ENCODE measurements at places on chromosomes 16 and 17.

- DNase-seq = no peak
Measured at GRCh38 chr17:79171188-79171587, 96.6 kb downstream of the ENGASE start.

DNA sequence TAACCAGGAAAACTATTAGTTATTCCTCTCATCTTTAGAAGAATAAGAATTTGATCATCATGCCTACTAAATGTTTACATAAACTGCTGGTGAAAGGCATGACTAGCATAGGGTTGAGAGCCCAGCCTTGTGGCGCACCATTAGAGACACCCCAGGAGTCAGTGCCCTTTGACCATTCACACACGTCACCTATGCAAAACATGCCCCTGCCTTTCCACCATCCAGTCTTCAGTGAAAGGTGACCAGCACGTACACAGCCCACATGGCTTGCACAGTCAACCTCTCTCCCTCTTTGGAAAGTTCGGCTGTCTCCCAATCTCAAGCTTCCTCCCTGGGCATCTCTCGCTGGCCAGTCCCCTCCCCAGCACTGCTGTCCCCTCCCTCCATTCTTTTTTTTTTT, 150.3 kb downstream of the ENGASE start:
- no peak for DNase-seq

DNA sequence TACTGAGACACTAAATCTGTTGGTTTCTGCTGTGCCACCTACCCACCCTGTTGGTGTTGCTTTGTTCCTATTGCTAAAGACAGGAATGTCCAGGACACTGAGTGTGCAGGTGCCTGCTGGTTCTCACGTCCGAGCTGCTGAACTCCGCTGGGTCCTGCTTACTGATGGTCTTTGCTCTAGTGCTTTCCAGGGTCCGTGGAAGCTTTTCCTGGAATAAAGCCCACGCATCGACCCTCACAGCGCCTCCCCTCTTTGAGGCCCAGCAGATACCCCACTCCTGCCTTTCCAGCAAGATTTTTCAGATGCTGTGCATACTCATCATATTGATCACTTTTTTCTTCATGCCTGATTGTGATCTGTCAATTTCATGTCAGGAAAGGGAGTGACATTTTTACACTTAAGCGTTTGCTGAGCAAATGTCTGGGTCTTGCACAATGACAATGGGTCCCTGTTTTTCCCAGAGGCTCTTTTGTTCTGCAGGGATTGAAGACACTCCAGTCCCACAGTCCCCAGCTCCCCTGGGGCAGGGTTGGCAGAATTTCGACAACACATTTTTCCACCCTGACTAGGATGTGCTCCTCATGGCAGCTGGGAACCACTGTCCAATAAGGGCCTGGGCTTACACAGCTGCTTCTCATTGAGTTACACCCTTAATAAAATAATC, 14.6 kb downstream of the STH start:
- DNase-seq = no peak

GRCh38 chr16:46884513-46885293, 541 bp downstream of the GPT2 start:
- DNase-seq = peak; percentile 28

DNA sequence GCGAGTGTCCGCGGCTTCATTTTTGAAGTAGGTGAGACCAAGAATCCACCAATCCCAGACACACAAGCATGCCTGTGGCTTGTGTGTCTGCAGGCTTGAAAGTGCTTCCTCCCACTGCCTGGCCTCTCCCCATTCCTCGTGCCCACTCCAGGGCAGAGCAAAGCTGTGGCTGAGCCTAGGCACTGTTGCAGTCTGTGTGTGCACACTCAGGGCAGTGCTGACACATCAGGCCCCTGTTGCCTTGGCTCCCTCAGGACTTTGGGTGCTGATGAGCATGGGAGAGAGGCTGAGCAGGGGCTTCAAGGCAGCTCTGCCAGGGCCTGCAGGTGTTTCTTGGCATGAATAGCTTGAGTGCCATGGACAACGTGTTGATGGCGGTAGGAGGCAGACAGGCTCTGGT, 776.7 kb downstream of the CDH11 start:
- DNase-seq = no peak

DNA sequence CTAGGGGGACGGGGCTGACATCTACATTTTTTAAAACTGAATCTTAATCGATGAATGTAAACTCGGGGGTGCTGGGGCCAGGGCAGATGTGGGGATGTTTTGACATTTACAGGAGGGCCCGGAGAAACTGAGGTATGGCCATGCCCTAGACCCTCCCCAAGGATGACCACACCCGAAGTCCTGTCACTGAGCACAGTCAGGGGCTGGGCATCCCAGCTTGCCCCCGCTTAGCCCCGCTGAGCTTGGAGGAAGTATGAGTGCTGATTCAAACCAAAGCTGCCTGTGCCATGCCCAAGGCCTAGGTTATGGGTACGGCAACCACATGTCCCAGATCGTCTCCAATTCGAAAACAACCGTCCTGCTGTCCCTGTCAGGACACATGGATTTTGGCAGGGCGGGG, 21.4 kb downstream of the ADAM11 start:
- DNase-seq = no peak

DNA sequence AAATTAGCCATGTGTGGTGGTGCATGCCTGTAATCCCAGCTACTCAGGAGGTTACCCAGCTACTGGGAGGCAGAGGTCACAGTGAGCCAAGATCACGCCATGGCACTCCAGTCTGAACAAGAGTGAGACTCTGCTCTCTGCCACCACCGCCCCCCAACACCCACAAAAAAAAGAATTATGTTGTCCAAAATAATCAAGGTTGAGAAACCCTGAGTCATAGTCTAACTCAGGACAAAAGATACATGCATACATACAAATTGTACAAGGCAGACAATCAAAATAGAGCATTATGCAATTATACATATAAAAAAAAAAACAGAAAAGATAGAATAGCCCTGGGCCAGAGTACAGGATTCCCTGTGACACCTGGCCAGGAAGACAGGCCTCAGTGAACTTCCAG, 6.6 kb upstream of the KPNB1 start:
- no peak for DNase-seq

GRCh38 chr16:71289732-71290062, 495 bp upstream of the CMTR2 start:
- DNase-seq = no peak

DNA sequence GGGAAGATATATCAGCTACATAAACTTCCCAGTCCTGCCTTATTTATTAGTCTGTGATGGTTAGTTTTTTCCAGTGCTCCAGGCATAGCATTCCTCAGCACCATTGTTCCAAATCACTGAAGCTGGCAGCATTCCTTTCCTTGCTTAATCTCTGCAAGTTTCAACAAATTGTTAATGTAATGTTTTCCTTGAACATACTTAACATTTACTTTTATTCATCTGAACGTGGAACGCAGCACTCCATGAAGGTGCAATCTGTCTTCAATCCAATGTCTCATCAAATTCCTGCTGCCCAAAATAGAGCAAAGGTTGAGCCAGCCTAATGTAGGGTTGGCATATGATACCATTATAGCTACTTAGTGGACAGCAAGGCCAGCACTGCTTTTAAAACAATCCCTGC, 441.1 kb upstream of the RBFOX1 start:
- no peak for DNase-seq

GRCh38 chr17:66302761-66303626, 581 bp downstream of the PRKCA start:
- peak; percentile 64 for DNase-seq

GRCh38 chr16:78444-79150, 572 bp downstream of the MPG start:
- no peak for DNase-seq

- no peak for DNase-seq
Measured at GRCh38 chr17:10899281-10899680, 61.4 kb upstream of the PIRT start.

DNA sequence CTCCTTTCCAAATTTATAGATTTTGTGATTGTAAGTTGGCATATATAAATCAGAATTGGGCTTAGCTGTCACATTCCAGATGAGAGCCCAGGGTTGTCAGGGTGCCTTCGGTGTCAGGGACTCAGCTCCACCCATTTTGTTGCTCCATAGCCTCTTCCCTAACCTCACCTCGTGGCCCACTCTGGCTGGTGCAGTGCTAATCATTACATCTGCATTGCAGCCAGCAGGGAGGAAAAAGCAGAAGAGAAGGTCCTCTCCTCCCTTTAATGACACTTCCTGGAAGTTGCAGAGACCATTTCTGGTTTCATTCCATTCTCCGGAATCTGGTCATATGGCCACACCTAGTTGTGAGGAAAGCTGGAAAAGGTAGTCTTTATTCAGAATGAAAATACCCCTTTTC, 113.3 kb downstream of the CCT6B start:
- DNase-seq = no peak

- no peak for DNase-seq
Measured at GRCh38 chr16:54998834-54999233, 68.2 kb downstream of the IRX5 start.

DNA sequence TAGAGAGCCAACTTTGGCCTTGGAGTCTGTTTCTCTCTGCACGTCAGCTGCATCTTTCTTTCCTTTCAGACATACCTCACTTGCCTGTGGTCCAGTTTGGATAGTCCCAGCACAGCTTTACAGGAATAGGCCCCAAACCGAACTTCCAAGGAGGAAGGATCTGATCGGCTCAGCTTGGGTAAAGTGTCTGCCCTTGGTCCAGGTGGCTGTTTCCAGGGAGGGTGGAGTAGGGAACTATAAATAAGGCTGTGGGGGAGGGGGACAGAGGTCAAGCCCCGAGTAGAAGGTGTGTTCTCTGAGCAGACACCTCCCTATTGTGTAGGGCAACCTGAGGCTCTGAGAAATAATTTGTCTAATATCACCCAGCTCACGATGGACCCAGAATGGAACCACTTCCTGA, 29.2 kb upstream of the NKD1 start:
- DNase-seq = no peak

DNA sequence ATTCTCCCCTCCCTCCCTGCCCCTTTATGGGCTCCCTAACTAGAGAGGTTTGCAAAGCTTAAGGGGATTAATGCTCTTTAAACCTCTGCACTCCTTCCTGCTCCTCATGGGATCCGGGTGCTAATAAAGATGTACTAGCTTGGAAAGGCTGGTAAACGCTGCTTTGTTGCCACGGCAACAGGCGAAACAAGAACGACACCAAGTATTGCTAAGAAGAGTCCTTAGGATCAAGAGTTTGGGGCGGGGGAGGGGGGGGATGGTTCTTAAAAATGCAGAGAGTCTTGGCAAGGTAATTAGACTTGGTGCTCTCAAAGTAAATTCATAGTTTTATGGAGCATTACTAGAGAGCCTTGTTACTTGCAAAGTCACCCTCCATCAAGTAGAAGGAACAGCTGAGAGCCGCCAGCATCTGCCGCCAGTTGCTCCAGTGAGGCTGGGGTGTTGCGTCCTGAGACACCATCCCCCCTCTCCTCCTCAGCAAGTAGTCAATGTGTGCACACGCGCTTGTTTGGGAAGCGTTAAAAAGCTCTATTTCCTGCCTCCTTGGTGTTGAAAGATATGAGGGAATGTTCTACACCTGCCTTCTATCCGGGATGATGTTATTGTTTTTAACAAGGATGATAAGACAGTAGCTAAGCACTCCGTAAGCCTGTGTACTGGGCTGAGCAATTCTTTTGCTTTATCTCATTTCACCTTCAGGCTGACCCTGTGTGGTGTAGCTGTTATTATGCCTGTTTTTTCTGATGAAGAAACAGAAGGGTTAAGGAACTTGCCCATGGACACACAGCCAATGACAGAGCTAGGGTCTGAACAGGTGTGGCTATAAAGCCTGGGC, 190.9 kb downstream of the CCDC182 start:
- DNase-seq = no peak

- no peak for DNase-seq
Measured at GRCh38 chr17:75225016-75225415, 19.5 kb downstream of the NUP85 start.

DNA sequence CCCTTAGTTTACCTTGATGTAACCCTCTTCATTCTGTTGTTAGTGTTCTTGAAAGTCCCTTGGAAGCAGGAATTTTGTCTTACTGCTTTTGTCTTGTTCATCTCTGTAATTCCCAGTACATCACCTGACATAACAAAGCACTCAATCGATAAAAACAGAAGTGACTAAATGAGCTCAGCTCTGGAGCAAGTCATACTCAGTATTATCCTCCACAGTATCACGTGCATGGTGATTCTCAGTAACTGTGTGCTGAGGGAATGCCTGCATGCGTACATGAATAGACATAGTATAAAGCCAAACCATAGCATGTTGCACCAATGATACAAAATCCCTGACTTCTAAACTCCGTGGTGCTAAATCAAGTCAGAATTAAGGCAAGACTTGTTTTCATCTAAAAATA, 7.2 kb downstream of the KRT38 start:
- DNase-seq = no peak

- DNase-seq = no peak
Measured at GRCh38 chr17:42846594-42847280, 2.4 kb downstream of the AOC2 start.

GRCh38 chr17:9541718-9542117, 33.9 kb downstream of the STX8 start:
- no peak for DNase-seq

- peak; percentile 56 for DNase-seq
Measured at GRCh38 chr17:20073055-20073979, 64.2 kb downstream of the SPECC1 start.

DNA sequence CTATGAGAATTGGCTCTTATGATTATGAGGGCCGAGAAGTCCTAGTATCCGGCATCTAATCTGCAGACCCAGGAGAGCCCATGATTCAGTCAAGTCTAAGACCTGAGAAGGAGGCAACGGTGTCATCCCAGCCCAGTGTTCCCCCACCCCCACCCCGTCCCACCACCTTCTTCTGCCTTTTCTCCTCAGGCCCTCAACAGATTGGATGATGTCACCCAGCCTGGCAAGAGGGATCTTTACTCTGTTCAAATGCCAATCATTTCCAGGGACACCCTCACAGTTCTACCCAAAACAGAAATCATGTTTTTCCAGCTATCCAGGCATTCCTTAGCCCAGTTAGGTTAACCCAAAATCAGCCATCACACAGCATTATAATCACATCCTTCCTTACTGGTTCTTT, 10.0 kb upstream of the GAA start:
- no peak for DNase-seq

- no peak for DNase-seq
Measured at GRCh38 chr16:27199736-27200135, 3.6 kb upstream of the KDM8 start.

GRCh38 chr16:22030087-22030812, 22.3 kb downstream of the MOSMO start:
- DNase-seq = no peak

DNA sequence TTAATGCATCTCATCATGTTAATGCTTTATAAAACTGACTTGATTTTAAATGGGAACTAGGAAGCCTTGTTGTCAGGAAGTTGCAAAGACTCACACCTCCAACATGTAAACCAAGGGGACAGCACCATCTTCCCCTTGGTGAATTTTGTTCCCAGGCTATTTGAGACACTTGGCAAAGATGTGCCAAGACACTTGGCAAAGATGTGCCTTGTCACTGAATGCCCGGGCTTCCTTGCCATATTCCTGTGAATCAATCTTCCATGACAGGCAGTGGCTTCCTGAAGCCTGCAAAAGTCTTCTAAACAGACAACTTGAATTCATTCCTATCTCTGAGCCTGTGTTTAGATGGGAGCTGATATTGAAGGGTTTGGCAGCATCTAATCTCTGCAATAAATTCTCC, 465.4 kb upstream of the C16orf82 start:
- DNase-seq = no peak

GRCh38 chr16:58154345-58154744, 25.2 kb upstream of the CFAP20 start:
- DNase-seq = no peak
